NCI-H748 treated with DMSO at 0.1 percent for 48 hours (cell line): ENCODE measurements at places on chromosomes 4 and X.

GRCh38 chrX:115330498-115331168, 41.1 kb downstream of the LUZP4 start:
- DNase-seq: peak; percentile 45

DNA sequence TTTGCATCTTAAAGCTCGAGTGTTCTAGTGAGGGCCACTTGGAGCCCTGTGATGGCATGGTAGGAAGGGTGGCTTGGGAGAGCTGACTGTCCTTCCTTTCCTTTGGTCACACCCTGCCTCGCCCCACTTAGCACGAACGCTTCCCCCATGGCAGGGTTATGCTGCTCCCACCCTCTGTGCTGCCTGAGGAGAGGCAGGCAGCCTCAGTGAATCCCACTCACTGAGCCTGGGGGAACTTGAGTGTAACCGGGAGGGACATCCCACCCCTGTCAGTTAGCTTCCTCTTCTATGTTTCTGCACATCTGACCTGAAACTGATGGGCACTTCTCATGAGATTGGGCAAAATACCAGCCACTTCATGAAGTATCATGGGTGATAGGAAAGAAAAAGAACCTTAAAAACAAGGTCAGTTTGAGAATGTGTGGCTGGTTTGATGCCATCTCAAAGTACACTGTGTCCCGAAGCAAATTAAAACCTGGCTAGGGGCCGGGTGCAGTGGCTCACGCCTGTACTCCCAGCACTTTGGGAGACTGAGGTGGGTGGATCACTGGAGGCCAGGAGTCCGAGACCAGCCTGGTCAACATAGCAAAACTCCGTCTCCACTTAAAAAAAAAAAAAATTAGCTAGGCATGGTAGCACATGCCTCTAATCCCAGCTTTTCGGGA, 10.1 kb downstream of the TKTL1 start:
- no peak for DNase-seq

DNA sequence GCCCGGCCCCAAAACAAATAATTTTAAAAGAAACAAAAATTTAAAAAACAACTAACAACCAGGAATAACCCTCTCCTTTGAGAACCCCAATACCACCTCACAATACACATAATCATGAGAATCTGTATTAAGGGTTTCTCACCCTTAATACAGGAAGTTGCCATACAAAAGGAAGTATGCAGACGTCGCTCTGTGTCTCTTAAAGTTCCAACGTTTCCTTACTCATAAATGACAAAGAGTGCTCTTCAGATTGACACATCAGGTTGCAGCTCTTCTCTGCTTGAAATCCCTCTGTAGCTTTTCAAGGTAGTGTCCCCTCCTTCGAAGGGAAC, 73.9 kb upstream of the IRF2 start:
- no peak for DNase-seq

GRCh38 chr4:101345596-101346350, 1.6 kb downstream of the PPP3CA start:
- peak; percentile 42 for DNase-seq

- DNase-seq: no peak
Measured at GRCh38 chr4:86439293-86439692, 79.4 kb upstream of the MAPK10 start.

GRCh38 chrX:16946971-16947562, 609 bp downstream of the REPS2 start:
- DNase-seq: no peak

DNA sequence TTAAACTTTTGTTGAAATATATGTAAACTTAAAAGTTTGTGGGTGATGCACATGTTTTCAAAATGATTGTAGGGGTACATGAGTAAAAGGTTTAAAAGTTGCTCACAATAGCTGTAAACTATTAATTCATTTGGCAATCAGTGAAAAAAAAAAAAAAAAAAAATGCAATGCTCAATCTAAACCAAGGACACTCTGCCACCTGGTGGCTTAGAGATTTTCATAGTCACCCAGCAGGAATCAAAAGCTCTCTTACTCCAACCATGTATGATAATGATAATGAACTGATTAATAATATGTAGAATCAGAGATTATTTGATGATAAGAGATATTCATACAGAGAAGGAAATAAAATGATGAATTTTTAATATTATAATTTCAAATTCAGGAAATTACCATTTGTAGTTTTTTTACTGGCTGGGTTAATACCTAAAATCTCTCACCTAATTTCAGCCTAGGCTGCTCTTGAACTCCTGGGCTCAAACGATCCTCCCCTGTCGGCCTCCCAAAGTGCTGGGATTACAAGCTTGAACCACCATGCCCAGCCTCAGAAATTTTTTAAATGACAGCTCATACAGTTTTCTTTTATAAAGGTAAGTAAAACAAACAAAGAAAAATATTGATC, 46.9 kb upstream of the SLC25A4 start:
- peak; percentile 3 for DNase-seq

GRCh38 chrX:149286940-149287349, 218.2 kb downstream of the IDS start:
- DNase-seq: peak; percentile 1

DNA sequence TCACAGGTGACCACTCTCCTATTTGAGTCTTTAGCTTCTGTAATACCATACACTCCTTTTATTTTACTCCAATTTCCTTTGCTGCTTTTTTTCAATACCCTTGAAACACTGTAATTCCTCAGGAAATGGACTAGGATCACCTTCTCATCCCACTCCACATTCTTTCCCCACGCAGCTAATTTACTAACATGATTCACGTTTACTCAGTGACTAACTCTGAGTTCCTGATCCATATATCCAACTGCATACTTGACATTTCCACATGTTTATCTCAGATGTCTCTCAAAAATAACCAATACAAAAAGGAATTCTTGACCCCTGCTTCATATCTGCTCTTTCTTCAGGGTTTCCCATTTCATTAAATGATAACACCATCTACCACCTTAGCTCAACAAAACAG, 19.9 kb downstream of the RPS6KA6 start:
- DNase-seq: no peak

- no peak for DNase-seq
Measured at GRCh38 chr4:136662539-136662938, 869.8 kb downstream of the PCDH18 start.

- DNase-seq: no peak
Measured at GRCh38 chr4:129623233-129623875, 527.4 kb downstream of the C4orf33 start.

GRCh38 chr4:185470501-185471195, 885 bp downstream of the CCDC110 start:
- peak; percentile 30 for DNase-seq

GRCh38 chrX:136689436-136689835, 41.5 kb downstream of the CD40LG start:
- no peak for DNase-seq

GRCh38 chr4:145176641-145177432, 3.6 kb downstream of the OTUD4 start:
- DNase-seq: no peak

- no peak for DNase-seq
Measured at GRCh38 chrX:38326086-38326485, 1.2 kb downstream of the RPGR start.

DNA sequence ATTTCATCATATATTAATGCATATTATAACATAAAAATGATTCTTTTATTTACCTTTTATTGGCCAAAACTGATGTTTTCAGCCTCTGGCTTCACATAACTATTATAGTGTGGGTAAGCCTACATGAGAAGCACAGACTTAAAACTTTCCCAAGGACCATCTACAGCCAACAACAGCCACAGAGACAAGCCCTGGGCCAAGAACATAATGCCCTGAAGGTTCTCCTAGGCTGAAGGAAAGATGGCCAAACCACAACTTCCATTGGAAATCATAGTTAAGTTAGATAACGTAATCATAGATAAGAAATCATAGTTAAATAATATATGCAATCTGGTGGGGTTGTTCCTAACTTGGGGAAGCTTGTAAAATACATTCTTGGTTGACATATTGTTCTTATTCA, 280.0 kb upstream of the EMCN start:
- no peak for DNase-seq

- no peak for DNase-seq
Measured at GRCh38 chr4:168712316-168712890, 215.6 kb downstream of the PALLD start.
